Stimulated activated CD8-positive, alpha-beta memory T cell treated with anti-CD3 and anti-CD28 coated beads, Interleukin-2, amount 100 ng/mL, for 1 hour (primary cell): ENCODE measurements at places on chromosomes 12 and 14.

DNA sequence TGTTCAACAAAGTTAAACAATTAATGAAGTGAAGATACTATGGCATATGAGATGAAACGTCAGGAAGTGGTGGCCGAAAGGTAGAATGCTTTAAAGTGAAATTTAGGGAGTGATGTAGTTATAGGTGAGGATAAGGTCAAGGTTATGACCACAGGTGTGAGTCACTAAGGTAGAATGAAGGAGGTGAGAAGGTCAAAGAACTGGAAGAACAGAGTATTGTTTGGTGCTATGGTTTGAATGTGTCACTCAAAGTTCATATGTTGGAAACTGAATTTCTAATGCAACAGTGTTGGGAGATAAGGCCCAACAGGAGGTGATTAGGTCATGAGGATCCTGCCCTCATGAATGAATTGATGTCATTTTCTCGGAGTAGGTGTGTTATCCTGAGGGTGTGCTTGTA is 293.6 kb downstream of the NELL2 start:
- no peak for DNase-seq

DNA sequence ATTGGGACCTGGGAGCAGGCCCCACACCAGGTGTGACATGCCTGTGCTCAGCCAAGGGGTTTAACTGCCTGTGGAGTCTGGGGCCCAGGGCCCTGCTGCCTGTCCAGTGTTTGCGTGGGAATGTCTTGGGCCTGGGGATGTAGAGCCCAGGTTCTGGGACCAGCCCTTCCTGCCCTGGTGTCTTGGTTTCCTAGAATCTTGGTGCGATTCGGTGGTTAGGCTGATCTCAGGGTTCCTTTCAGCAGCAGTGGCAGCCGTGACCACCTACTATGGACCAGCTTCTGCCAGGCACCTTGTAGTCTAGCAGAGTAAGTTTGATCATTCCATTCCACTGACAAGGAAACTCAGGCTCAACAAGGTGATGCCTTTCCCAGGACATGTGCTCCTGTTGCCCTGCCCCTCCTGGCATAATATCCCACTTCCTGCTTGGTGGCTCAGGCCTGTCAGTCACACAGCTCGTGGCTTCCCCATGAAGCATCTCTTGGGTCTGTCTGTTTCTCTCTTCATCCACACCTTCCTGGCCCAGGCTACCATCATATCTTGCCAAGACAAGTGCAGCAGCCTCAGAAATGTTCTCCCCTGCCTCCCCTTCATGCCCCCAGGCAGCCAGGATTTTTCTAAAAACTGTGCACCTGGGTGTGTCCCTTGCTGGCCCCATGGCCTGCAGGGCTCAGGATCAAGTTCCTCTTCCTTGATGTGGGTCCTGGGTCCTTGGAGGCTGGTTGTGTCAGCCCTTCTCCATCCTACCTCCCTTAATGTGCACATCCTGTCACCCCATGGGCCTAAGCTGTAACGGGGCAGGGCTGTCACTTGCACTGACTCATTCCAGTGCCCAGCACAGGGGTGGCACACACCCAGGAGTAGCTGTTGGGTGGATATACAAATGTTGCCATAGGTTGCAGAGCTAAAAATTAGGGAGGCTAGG is 101.6 kb downstream of the SLC25A47 start:
- no peak for DNase-seq

DNA sequence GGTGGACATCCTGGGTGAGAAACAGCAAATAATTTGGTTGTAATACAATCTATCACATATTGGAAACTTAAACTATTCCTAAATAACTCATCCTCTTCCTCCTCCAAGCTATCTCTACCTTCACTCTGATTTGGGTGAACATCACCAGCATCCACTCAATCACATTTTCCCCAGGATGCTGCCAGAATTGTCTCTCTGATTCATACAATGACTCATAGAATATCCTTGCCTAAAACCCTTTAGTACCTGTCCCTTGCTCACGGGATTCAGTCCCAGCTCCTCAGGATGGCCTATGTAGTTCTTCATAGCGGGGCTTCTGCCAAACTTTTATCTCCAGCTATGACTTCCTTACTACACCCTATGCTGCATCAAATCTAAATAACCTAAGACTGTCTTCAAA is 146.8 kb downstream of the EMP1 start:
- no peak for DNase-seq

GRCh38 chr12:22248121-22248520 is 86.4 kb downstream of the ST8SIA1 start:
- DNase-seq, result no peak

DNA sequence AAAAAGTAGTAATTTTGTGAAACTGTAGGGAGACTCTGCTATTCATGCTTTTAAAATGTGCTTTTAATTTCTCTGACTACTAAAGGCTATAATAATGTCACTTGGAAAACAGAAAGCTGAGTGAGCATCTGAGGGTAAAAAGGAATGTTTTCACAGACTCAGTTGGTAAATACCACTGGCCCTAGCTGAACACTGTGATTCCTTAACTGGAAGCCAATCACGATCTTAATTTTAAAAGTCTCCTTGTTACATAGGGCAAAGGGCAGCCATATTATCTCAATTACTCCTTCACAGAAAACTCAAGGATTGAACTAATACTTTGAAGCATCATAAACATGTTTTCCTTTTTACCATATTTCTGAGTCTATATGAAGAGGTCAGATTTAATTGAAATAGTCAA is 41.9 kb downstream of the PAWR start:
- DNase-seq, result no peak

GRCh38 chr14:61385002-61385685 is 63.8 kb downstream of the PRKCH start:
- no peak for DNase-seq

GRCh38 chr12:30927222-30927611 is 669 bp downstream of the TSPAN11 start:
- DNase-seq, result no peak

DNA sequence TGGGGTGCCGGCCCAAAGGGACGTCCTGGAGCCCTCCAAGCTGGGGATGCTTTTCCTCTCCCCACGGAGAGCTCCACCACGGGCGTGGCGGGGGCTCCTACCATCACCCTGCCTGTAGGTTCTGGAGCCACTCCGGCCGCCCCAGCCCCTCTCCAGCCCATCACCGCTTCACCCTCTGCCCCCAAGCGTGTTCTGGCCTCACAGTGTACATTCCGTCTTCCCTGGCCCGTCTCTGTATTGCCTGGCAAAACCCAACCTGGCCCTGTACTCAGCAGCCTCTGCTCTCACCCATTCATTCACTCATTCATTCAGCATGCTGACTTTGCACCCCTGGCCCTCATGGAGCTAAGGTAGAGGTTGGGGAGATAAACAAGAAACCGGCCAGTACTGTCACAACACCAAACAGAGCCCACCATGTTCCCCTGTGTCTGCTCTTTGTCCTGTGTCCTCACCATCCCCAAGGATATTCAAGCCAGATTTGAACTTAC is 20.3 kb downstream of the SLC25A29 start:
- DNase-seq, result no peak

DNA sequence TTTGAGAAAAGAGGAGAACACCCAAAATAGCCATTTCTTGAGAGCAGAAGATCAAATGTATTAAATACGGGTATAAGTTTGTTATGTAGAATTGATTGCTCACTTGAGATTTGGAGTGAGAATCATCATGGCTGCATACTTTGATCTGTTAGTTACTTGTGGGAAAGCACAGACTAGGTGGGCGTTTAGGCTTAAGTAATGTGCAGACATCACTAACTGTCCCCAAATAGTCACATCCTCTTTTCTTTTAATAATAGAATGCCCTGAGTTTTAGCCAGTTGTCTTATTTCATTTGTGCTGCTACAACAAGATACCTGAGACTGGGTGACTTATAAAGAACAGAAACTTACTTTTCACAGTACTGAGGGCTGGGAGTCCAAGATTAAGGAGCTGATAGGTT is 14.3 kb upstream of the GTF2A1 start:
- DNase-seq, result no peak

DNA sequence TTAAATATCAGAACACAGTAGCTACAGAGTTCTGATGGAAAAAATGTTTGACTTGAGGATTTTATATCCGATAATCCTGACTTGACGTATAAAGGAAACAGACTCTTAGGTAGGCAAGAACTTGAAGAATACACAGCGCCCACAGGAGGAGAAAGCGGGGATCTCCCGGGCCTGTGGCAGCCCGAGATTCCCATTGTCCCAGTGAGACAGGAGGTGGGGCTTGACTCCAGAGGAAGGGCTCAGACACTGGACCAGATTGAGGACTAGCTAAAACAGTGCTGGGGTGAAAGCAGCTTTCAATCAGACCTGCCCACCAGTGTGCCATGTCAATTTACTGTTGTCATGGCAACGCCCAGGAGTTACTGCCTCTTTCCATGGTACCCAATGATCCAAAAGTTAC is 51.1 kb upstream of the C14orf180 start:
- no peak for DNase-seq

GRCh38 chr12:32692358-32692757 is 13.3 kb downstream of the DNM1L start:
- no peak for DNase-seq

GRCh38 chr14:95092723-95093122 is 64.6 kb downstream of the DICER1 start:
- DNase-seq, result no peak

- DNase-seq, result no peak
These were observed 34.5 kb downstream of the RTN1 start for GRCh38 chr14:59836116-59836515.

- DNase-seq, result peak; percentile 79
These were observed 12.0 kb upstream of the TRPV4 start for GRCh38 chr12:109844983-109845823.

DNA sequence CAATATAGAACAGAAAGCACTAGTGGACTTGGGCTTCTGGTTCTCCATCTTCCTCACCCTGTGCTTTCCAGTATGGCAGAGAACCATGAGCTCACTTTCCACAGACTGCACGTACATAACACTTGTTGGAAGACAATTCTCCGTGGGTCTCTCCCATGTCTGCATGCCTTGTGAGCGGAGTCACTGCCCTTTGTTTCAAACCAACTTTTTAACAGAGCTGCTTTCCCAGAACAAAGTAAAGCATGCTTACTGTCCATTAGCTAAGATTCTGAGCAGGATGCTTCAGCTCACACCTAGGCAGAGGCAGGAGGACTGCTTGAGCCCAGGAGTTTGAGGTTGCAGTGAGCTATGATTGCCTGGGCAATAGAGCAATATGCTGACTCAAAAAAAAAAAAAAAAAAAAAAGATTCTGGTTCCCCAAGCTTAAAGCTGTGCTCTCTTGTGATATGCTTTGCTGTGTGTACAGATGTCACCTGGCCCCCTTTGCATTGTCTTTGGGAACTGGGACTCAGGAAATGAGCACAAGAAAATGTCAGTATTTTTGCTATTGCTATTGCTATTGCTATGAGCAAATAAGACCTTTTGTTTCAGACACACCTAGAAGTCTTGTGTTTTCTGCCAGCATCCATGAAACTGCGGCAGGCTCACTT is 54.6 kb upstream of the PTGR2 start:
- no peak for DNase-seq

DNA sequence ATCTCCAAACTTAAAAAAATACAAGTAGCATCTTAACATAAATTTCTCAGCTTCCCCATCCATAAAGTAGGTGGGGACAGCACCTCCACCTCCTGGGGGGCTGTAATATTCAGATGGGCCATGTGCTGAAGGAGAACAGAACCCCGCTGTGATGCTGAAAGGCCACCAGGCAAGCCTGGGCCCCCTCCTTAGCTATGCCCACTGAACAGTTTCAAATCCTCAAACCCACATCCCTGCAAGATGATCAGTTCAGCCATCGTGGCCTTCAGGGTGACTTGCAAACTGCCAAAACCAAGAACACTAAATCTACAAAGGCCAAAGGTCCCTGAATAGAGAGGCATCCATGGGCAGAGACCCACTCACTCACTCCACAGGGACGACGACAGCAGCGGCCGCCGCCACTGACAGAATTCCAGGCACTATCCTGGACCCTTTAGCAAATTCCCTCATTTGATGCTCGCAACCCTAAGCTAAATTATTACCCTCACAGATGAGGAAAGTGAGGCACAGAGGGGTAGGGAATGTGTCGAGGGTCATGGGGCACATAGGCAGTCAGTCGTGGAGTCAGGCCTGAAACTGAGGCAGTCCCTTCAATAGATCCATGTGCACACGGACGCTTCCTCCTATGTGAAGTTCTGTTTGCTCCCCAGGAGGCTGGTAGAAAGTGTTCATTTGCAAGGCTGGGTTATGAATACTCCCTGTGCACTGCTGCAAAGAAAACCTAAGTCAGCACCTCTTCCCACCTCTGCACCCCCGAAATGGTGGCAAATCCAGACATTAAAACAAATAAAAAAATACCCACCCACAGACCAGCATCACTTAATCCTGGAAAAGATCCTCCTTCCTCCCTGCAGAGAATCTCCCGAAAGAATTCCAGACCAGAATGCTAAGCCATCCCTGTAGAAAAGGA is 5.9 kb downstream of the ITPK1 start:
- no peak for DNase-seq

- no peak for DNase-seq
These were observed 11.3 kb upstream of the USP15 start for GRCh38 chr12:62248873-62249272.

DNA sequence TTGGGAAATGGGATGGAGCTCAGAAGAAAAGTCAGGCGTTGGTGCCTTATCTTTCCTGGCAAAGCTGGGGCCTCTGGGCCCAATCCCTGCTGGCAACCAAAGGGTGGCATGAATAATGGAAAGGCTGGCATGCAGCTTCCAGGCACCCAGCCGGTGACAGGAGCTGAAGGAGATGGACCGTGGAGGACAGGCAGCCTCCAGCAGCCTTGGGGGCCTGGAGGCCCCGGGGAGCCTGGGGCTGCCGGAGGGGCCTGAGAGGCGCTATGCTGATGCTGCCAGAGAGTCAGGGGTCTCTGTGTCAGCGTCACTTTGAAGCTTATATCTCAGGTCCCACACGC is 38.2 kb upstream of the EML1 start:
- DNase-seq, result no peak

GRCh38 chr12:58268069-58268468 is 326.7 kb downstream of the ATP23 start:
- DNase-seq, result no peak

DNA sequence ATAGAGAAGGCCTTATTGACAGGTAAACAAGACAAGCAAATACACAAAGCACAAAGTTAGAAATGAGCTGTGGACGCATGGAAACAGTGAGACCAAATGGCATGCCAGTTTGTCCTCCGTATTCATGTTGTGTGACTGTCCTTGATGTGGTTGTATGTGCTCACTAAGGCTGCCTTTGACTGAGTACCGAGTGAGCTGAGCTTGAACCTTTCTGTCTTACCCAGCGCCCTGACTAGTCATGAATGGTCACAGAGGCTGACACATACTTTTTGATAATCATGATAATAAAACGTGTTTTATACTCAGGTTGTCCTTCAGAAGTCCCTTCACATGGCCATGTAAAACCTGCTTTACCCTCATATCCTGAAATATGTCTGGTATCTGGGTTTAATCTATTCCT is 553 bp upstream of the CATSPERB start:
- no peak for DNase-seq

DNA sequence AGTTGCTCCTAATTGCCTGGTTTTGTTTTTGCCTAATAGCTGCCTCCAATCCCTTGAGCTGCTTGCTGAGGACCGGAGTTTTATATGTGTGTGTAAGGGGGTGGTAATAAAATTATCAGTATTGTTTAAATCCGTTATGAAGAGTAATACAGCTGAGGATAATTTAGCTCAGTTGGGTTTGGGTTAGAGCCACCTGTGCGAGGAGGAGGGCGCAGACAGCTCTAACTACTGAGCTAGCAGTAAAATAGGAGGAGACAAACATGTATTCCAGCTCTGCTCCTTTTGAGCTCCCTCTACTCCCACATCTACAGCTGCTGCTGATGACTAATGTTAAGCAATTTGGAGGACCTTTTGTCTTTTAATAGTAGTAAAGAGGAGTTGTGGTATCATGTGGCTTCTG is 61.5 kb downstream of the SPATS2 start:
- no peak for DNase-seq

GRCh38 chr14:74510959-74511409 is 17.4 kb downstream of the ISCA2 start:
- DNase-seq, result no peak

- no peak for DNase-seq
These were observed 41.8 kb upstream of the P2RX7 start for GRCh38 chr12:121090586-121091514.
